ENCODE measurements at places on chromosomes 16 and 17.

GRCh38 chr17:40615068-40615840 is 32.4 kb downstream of the SMARCE1 start:
- DNase-seq: peak; percentile 79

DNA sequence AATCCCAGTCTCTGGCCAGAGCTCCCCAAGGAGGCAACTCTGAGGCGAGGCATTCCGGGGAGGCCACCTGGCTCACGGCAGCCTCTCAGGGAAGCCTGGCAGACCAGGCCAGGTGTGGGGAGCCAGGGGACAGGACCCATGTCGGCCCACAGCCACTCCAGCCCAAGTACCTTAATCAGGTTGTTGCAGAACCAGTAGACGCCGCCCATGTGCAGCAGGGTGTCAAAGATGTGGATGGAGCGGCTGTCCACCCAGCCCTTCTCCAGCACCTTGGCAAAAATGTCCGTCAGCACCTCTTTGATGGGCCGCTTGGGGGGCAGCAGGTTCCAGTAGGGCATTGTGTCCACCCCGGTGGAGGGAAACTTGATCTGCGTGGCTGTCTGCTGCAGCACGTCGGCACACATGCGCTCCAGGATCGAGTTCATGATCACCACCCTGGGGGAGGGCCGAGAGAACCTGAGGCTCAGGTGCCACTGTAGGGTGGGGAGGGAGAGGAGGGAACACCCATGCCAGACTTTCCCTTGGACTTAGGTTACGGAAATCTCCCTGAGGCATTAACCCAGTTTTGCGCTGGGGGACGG is 7.8 kb downstream of the CSF3 start:
- no peak for DNase-seq

DNA sequence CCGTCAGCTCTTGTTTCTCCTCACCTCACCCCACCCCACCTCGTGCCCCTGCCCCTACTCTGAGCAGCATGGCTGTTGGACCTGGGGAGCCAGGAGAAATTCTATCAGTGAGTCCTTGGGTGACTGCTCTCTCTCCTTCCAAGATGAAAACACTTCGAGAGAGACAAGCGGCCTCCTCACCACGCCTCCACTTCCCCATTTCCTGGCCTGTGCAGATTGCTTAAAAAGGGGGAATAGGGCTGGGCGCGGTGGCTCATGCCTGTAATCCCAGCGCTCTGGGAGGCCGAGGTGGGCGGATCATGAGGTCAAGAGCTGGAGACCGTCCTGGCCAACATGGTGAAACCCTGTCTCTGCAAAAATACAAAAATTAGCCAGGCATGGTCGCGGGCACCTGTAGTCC is 9.5 kb downstream of the DLX4 start:
- no peak for DNase-seq

GRCh38 chr17:38598536-38598935 is 7.2 kb downstream of the SRCIN1 start:
- peak; percentile 72 for DNase-seq

GRCh38 chr17:76234354-76234679 is 6.0 kb downstream of the RNF157 start:
- DNase-seq: no peak

DNA sequence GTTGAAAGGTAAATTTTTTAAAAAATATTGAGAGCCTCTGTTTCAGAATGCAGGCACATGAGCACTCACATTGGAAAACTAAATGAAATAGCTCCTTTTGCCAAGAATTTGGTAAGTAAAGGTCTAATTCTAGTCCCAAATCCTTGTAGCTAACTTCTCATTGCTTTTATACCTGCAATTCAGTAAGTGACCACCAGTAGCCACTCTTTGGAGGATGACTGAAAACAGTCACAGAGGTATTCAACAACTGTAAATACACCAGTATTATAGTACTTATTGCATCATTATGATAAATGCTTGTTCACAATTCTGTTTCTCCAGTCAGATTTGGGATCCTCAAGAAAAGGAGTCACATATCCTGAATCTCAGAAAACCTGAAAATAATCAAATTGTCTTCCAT is 562.4 kb upstream of the CDH11 start:
- DNase-seq: no peak

DNA sequence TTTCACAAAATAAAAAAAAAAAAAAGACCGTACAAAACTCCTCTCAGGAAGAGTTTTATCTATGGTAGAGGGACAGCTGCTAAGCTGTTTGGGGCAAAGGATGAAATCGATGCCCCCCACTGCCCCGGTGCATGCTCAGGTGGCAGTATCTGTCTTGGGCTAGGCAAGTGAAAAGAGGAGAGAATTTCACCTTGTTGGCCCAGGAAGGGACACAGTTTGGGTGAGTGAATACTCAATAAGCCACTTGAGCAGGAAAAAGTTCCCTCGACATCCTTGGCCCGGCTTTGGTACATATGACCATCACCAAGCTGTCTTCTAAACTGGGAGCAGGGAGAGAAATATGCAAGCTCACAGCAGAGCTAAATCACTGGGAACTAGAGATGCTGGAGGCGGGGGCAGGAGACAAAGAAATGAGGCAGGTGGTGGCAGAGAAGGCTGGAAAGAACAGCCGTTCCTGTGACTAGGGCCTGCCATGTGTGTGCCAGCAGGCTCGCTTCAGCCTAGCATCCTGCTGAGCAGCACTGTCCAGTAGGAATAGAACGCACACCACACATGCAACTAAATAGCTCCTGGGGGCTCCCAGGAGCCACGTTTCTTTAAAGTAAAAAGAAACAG is 8.2 kb upstream of the EIF1 start:
- no peak for DNase-seq

DNA sequence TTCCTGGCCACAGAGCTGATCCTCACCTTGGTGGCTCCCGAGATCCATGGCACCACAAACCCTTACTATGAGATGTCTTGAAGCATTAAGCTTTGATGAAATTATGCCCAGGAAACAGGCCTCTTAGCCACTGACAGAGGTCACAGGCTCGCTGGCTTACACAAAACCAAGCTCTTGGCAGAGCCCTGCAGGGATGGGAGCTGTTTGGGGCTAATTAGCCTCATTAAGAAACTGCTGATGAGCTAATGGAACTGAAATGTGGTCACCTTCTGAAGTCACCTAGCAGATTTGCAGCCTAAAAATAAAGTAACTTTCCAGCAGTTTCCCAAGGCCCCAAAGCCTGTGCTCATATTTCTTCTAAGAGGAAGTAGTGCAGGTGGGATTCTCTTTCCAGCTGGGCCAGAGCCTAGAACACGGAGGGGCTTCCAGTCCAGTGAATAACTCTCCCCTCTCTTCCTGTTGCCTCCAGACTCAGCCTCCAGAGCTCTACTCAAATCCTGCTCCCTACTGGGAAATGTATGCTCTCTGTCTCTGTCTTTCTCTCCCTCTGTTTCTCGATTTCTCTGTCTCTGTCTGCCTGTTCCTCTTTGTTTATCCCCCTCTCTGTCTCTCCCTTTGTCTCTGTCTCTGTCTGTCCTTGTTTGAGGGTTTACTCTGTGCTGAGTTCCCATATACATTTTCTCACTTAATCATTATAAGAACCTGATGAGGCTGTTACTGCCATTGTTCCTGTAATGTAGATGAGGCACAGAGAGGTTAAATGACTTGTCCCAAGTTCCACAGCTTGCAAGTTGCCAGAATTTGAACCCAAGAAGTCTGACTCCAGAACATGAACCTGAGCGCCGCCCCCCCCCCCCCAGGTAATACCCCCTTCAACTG is 338.9 kb downstream of the CA10 start:
- peak; percentile 9 for DNase-seq

DNA sequence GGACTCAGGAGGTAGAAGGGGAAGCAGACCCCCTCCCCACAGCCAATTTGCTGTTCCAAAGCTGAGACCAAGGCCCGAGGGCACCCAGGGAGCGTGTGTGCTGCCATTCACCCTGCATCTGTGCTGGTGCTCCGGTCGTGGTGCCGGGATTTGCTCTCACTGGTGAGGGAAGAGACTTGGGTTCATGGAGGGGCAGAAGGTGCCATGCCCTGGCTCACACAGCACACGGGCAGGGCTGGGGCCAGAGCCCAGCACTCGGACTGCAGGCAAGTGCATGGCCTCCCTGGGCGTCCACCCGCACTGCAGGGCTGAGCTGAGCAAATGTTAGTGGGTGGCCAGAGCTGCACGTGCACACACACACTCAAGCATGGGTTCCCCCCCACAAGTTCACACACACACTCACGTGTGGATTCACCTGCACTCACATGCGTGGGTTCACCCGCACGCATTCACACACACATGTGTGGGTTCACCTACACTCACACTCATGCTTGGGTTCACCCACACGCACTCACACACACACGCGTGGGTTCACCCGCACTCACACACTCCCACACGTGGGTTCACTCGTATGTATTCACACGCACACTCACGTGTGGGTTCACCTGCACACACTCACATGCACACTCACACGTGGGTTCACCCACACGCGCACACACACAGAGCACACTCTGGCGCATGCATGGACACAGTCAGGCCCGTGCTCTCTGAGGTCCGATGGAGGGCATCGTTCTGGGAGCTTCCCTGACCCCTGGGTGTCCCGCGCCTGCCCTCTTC is 57.0 kb upstream of the CBFA2T3 start:
- no peak for DNase-seq

Data from MM.1S (cell line).